GM04504 (cell line): ENCODE measurements at places on chromosomes 2 and 18.

GRCh38 chr2:96798733-96799622 lies 17.1 kb upstream of the CNNM3 start:
- no peak for DNase-seq

GRCh38 chr2:156466739-156467405 lies 30.7 kb downstream of the GPD2 start:
- DNase-seq, result peak; percentile 40

DNA sequence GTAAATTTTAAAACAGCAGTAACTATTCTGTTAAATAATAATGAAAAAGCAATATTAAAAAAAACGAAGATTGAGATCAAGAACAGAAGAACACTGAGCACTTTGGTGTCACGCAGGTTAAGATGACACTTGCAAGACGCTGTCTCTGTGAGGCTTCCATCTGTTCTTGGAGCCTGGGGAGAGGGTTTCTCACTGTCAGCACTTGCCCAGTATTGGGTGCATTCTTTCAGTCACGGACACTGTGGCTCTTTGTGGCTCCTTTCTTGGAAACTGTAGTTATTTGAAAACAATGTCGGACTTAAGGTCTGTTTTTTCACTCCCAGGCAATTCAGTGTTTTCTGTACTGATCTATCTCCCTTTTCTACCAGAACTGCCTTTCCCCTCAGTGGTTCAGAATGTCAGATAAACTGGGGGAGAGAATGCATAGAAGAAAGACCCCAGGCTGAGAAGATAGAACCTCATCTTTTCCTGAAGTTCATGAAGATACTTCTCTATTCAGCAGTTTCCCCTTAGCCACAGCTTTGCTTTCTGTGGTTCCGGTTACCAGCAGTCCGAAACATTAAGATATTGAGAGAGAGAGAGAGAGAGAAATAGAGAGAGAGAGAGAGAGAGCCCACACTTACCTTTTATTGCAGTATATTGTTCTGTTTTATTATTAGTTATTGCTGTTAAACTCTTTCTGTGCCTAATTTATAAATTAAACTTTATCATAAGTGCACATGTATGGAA lies 283.3 kb downstream of the DCDC2C start:
- no peak for DNase-seq

- no peak for DNase-seq
Observed at GRCh38 chr2:237752761-237753165, 45.8 kb upstream of the RBM44 start.

- DNase-seq, result no peak
Observed at GRCh38 chr2:200534572-200534971, 8.6 kb downstream of the SGO2 start.

GRCh38 chr2:18932853-18933252 lies 343.5 kb upstream of the NT5C1B start:
- DNase-seq, result no peak

DNA sequence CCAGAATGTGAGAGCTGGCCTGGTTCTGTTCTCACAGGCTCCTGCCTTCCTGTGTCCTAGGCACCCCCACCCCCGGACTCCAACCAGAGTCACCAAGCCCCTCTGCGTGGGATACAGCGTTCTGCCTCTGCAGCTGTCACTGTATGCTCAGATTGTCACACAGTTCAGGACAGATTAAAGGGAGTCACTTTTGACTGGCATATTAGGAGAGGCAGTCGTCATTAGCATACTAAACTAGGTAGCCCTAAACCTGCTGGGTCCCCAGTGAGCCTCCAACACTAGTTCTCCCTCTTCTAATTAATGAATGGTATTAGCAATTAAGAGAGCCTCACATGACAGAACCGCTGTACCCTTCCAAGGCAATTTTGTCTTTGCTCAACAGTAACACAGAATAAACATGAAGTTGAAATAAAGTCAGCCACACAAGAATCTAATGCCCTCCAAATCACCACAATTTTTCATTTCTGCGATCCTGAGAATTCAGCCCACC lies 340.2 kb downstream of the CMPK2 start:
- no peak for DNase-seq

DNA sequence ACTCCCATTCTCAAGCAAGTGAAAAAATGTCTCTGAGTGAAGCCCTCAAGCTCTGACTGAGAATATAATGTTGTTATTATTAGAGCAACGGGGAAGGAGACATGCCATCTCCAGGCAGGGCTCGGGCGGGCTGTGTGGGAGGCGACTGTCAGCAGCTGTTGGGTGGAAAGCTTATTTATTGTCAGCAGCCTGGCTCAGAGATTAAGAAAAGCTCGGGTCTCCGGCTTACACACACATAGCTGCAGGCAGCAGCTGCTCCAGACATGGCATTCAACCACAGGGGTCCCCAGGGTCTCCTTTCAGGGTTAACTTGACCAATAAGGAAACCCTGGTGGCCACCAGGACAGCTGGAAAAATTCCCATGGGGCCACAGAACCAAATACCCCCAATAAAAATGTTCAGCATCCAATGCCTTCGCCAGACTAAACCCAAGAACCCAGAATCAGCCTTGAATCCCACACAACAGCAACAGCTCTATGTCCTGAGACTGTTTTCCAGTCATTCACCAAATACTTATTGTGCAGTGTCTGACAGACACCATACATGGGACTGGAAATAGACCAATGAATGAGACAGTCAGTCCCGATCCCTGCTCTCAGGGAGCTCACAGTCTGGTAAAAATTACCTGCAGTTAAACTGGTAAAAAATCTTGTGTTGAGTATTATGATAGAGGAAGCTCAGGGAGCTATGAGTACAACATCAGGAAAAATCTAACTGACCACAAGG lies 70.5 kb upstream of the RTN4 start:
- DNase-seq, result no peak

- no peak for DNase-seq
Observed at GRCh38 chr2:205411558-205411957, 270.7 kb upstream of the NRP2 start.

- no peak for DNase-seq
Observed at GRCh38 chr2:172943539-172943938, 132.1 kb upstream of the MAP3K20 start.

DNA sequence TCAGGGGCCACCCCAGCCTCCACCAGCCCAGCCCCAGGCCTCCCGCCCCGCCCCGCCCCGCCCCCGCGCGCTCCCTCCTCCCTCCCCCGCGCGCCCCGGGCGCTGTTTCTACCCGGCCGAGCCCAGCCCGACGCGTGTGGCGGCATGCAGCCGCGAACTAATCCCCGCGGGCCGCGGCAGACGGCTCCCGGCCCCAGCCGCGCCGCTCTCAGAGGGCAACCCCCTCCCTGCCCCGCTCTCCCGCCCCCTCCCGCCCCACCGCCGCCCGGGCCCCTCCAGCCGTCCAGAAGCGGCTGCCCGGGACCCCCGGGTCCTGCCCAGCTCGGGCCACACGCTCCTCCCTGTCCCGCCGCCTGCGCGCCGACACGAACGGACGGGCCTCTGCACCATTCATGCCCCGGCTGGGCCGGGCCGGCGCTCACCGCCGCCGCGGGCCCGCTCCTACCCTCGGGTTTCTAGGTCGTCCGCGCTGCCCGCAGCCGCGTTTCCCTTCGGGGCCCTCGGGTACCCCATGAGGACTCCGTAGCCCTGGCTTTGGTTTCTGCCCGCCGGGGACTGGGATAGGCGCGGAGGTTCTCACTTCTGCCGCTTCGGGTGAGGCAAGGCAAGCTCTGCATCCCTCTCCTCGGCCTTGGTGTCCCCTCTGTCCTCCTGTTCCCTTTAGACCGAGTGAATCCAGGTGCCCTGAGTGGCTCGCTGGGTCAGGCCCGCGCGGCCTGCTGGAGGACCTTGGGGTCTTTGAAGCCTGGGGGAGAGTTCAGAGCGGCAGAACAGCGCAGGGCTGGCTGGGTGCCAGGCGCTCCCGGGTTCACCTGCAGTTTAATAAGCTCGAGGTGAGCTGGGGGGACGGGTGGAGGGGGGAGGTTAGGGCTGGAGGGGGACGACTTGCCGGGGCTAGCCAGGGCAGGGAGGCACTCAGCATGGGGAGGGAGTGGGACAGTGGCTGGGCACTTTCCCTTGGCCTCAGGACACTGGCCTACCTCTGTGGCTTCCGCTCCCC lies 3.1 kb downstream of the WNT10A start:
- no peak for DNase-seq

- DNase-seq, result no peak
Observed at GRCh38 chr2:190478572-190479195, 55.8 kb downstream of the NEMP2 start.

- DNase-seq, result no peak
Observed at GRCh38 chr18:76805221-76805620, 17.1 kb upstream of the ZNF236 start.

- DNase-seq, result no peak
Observed at GRCh38 chr2:74515271-74515980, 1.2 kb downstream of the TLX2 start.

- no peak for DNase-seq
Observed at GRCh38 chr2:172905937-172906811, 169.5 kb upstream of the MAP3K20 start.

- DNase-seq, result no peak
Observed at GRCh38 chr2:44212302-44212701, 43.6 kb downstream of the PPM1B start.
